ENCODE measurements at places on chromosomes 3 and 15. TPM values are rescaled to one million over a fixed set of nuclear protein-coding genes. Genes with fewer than 3 reads are reported as not detected.

Gene GOLGA6L10
- total RNA-seq = 17.1 TPM

Gene SLC24A5
- total RNA-seq = not detected

Gene PRR23B
- not detected for total RNA-seq

Gene GOLGA8J
- total RNA-seq = not detected

Gene CILP
- 15.0 TPM for total RNA-seq

GRCh38 chr3:171320750-171321558 is 139.3 kb downstream of the TNIK start:
- H3K4me1 ChIP-seq = no peaks in the 10 kb centered on the region
- no peaks in the 10 kb centered on the region for H3K27me3 ChIP-seq
- H3K36me3 ChIP-seq = no peaks in the 10 kb centered on the region
- no peak for DNase-seq
- peak overlapping the region; percentile 28 for H3K27ac ChIP-seq

DNA sequence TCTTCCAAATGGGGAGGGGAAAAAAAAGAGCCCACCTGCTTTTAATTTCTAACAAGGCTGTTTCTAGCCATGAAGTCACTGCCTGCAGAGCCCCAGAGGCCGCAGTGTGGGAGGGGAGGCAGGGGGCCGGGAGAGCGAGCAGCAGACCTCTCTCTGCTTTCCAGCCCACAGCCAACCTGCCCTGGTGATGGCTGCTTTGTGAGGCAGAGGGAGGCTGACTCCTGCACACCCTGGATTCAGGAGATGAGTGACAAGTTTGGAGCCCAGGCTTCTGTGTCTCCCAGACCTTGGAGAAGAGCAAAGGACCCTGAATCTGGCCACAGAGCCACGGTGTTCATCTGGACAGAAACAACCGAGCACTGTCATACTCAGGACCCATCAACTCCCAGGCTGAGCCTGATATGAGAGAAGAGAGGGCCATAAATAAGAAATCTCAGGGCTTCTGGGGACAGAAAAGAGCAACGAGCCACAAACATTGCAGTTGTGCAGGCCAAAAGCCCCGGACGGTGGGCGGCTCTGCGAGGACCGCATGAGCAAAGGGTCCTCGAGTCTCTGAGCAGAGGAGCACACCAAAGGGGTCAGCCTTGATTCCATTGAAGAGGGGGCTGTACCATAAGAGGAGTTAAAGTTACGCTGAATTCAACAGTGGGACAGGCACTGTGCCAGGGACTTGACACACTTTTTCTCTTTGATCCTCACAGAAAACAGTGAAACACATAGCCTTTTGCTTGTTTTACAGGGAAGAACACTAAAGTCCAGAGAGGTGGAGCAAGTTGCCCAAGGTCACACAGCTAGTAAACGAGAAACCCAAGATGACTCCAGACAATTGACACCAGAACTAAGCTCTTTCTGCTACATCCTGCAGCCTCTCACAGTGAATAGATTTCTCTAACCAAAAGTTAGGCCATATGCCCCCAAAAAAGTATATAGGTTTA is 97.2 kb downstream of the SEMA5B start:
- H3K27me3 ChIP-seq = no peaks in the 10 kb centered on the region
- no peak for DNase-seq
- H3K4me3 ChIP-seq = no peak overlapping the region
- H3K4me1 ChIP-seq = no peaks in the 10 kb centered on the region
- H3K27ac ChIP-seq = no peak overlapping the region

GRCh38 chr3:31621314-31621713 is 88.6 kb downstream of the STT3B start:
- no peak for DNase-seq
- no peak overlapping the region for H3K4me3 ChIP-seq
- H3K27ac ChIP-seq = no peak overlapping the region
- H3K4me1 ChIP-seq = no peaks in the 10 kb centered on the region

- H3K27ac ChIP-seq = no peak overlapping the region
- no peaks in the 10 kb centered on the region for H3K36me3 ChIP-seq
- H3K4me3 ChIP-seq = no peak overlapping the region
- no peaks in the 10 kb centered on the region for H3K4me1 ChIP-seq
- no peak for DNase-seq
These were observed 139.2 kb upstream of the ROPN1 start for GRCh38 chr3:124131158-124131557.

DNA sequence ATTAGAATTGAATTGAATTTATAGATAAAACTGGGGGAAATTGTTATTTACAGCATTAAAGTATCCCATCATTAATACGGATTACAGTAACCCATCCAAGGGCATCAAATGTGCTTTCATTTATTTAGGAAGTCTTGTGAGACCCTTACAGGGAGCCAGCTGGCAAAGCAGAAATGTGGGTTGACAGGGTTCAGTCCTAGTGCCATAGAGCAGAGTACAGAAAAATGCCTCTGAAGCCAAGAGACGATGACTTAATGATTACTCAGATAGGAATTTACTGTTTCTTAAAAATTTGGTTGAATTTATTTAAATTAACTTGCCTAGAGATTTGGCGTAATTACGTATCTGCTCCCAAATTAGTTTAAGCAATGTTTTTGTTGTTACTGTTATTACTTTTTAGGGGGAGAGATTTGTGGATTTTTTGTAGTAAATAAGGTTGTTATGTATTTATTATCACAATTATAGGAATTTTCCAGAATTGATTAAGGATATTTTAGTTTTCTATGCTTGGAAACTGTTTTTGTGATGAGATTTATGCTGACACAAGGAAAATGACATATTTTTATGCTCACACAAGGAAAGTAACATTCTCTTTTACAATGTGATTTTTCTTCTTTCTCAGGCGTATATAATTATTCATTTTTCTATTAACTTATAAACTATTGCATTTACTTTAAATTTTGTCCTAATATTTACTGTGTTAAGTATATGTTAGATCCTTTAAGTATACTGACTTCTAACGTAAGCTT is 152.0 kb downstream of the EPHA6 start:
- H3K4me1 ChIP-seq = no peaks in the 10 kb centered on the region
- H3K4me3 ChIP-seq = no peak overlapping the region
- H3K27me3 ChIP-seq = no peaks in the 10 kb centered on the region
- no peaks in the 10 kb centered on the region for H3K36me3 ChIP-seq
- no peak for DNase-seq

DNA sequence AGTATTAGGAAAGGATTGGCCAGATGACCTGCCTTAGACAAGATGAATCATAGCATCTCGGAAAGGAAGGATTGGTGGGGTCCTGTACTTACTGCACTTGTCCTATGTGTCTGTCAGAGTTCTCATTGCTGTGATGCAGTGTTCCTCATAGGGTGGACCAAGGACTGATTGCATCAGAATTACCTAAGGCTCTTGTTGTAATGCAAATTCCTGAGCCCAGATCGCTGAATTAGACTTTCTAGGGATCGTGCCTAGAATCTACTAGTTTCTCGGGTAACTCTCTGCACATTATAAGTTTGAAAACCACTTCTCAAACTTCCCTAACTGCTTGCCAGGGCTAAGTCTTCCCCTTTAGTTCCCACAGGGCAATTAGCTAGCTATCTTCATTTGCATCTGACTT is 74.9 kb upstream of the SKOR1 start:
- H3K4me1 ChIP-seq = peaks cover 17% of the 10 kb centered on the region
- no peak overlapping the region for H3K27ac ChIP-seq
- no peaks in the 10 kb centered on the region for H3K27me3 ChIP-seq

DNA sequence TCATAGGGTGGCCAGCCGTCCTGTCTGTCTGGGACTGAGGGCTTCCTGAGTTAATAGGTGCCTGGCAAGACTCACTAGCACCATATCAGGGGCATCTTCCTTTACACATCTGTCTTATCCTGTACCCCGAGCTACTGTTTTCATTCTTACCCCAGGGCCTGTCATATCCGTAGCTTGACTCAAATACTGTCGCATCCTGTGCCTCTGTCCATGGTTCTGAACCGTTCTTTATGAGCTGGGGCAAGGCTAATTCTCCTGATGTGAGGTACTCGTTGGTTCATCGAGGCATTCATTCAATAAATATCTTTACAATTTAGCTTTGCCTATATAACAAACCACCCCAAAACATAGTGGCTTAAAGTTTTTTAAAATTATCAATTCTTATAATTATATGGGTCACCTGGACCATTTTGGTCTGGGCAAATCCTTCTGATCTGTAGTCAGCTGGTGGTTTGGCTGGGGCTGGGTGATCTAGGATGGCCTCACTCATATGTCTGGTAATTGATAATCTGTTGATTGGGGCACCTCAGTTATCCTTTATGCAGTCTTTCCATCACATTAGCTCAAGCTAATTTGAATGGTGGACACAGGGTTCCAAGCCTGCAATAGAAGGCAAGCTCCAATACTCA is 121.2 kb downstream of the TLE3 start:
- H3K27me3 ChIP-seq = peaks cover 18% of the 10 kb centered on the region
- H3K4me3 ChIP-seq = no peak overlapping the region
- H3K27ac ChIP-seq = no peak overlapping the region
- H3K36me3 ChIP-seq = no peaks in the 10 kb centered on the region
- H3K4me1 ChIP-seq = no peaks in the 10 kb centered on the region

DNA sequence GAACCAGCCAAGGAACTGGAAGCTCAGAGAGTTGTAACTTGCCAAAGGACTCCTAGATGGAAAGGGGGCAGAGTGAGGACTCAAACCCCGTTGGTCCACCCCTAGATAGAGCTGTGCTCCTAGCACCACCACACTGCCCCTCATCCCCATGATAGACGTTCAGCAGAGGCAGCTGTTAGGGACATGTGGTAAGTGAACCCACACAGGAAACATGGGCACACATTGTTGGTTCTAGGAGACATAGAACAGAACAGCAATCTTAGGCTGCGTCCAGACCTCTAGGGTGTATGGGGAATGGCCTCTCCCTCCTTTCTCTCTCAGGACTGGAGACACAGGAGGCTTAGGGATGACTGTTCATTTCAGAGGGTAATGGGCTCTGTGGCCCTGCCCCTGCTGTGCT is 102.7 kb downstream of the ANP32A start:
- H3K27me3 ChIP-seq = no peaks in the 10 kb centered on the region
- no peak overlapping the region for H3K27ac ChIP-seq
- no peaks in the 10 kb centered on the region for H3K36me3 ChIP-seq
- no peaks in the 10 kb centered on the region for H3K4me1 ChIP-seq
- H3K4me3 ChIP-seq = no peak overlapping the region

DNA sequence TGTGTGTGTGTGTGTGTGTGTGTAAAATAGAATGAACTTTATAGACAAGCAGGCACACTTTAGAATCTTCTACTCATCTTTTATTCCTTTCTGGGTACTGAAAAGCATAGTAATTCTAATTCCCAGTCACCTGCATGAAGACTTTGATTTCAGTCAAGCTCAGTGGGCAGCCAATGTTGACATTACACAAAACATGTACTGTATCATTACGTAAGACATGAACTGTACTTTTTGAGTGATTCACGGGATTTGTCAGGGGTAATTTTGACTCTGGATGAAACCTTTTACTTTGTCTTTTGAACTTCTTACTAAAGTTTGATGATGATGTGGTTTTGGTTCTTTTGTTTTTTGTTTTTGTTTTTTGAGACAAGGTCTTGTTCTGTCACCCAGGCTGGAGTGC is 38.8 kb downstream of the PTPRG start:
- no peak for DNase-seq
- H3K36me3 ChIP-seq = no peaks in the 10 kb centered on the region
- no peaks in the 10 kb centered on the region for H3K27me3 ChIP-seq
- H3K4me1 ChIP-seq = no peaks in the 10 kb centered on the region
- H3K4me3 ChIP-seq = no peak overlapping the region
- no peak overlapping the region for H3K27ac ChIP-seq

DNA sequence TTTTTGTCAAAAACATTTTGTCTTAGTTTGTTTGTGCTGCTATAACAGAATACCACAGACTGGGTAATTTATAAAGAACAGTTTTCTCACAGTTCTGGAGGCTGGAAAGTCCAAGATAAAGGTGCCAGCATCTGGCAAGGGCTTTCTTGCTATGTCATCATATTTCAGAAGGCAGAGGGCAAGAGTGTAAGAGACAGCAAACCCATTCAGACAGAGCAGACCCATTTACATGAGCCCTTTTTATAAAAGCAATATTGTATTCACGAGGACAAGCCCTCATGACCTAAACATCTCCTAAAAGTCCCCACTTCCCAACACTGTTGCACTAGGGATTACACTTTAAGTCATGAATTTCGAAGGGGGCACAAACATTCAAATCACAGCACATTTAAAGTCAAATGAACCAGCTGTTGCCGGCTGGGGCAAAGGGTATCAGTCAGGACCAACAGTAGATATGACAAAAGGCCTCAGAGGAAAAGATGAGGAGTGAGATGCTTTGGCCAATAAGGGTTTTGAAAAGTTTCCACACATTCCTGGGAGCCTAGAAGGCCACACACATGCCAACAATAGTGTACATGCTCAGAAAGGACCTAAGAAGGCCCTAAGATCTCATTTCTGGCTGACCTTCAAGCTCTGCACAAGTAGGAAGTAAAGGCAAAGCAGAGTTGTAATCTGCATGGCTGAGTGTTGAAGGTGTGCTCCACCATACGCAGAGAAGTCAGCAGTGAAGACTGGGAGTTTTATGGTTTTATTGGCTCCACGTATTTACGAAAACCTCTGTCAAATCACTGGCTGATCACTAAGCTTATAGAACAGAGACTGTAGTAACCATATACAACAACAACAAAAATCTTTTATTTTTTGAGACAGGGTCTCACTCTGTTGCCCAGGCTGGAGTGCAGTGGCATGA is 37.9 kb downstream of the UQCC5 start:
- peaks cover 39% of the 10 kb centered on the region for H3K36me3 ChIP-seq
- no peak overlapping the region for H3K4me3 ChIP-seq
- no peak for DNase-seq
- H3K27ac ChIP-seq = peak overlapping the region; percentile 8

DNA sequence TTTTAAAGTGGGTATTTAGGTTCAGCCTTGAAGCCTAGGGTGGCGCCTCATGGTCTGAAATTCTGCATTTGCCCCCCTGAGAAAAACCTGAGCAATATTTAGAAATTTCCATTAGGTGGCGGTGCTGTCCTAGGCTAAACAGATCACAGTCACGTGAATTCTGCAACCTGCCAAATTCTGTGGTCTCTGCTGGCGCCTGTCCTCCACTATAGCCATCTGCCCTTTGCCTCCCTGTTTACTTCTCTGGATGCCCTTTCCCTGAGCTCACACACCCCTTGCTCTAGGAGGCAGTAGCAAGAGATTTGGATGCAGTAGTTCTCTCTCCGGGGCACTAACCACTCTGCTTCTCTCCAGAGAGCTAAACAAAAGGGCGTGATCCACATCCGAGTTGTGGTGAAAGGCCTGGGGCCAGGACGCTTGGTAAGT is 9.1 kb downstream of the MRPS11 start:
- no peak overlapping the region for H3K4me3 ChIP-seq
- no peak overlapping the region for H3K27ac ChIP-seq
- H3K36me3 ChIP-seq = peaks cover 7% of the 10 kb centered on the region

DNA sequence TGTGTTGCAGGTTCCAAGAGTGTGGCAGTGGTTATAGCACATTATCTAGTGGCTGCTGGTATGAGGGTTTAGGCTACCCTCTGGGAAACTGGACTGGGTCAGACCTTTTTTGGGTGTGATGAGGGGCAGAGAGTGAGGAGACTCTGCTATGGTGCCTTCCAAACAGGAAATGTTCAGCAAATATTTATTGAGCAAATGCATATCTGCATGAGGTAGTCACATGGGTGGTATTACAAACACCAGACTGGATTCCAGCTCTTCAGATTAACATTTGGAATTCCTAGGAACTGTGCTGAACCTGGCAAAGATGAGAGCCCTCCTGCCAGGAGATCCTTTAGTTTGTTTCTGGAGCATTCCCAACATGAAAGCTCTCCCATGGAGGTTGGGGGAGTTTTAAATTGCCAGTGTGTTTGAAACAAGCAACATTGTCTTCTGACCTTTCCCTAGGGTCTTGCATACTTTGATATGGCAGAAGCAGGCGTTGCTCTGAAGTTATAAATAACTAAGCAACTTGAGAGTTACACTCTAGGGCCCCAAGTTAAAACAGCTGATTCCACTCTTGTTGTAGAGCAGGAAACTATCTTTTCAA is 341.2 kb upstream of the C2CD4B start:
- no peaks in the 10 kb centered on the region for H3K36me3 ChIP-seq
- no peak overlapping the region for H3K4me3 ChIP-seq
- no peaks in the 10 kb centered on the region for H3K27me3 ChIP-seq
- no peak for DNase-seq
- peaks cover 26% of the 10 kb centered on the region for H3K4me1 ChIP-seq

All from transverse colon (tissue), 4 donors.